ENCODE measurements at places on chromosomes 11 and 22. TPM values are rescaled to one million over a fixed set of nuclear protein-coding genes. Genes with fewer than 3 reads are reported as not detected.
A peak's percentile ranks its signal among the peaks of the same experiment; 100 is the strongest.

GRCh38 chr11:46912526-46913150 is 5.7 kb downstream of the LRP4 start:
- no peak for DNase-seq

DNA sequence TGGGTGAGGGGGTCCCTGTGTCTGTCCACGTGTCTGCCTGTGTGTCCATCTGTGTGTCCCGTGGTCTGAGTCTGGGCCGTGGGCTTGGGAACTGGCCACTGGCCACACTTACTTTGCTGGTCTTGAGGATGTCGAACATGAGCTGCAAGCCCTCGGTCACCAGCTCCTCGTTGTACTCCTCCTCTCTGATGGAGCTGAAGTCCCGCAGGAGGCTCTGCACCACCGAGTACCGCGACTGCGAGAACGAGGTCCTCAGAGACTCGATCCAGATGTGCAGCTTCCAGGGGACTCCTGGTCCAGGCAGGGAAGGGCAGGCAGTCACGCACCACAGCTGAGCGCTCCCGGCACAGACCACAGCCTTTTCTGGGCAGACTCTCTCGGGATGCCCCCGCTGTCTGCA is 55.4 kb downstream of the NAT10 start:
- no peak for DNase-seq

GRCh38 chr11:2847561-2847960 is 38.0 kb downstream of the CDKN1C start:
- DNase-seq, result no peak

Gene RAB38
- 70.7 TPM for polyA plus RNA-seq

DNA sequence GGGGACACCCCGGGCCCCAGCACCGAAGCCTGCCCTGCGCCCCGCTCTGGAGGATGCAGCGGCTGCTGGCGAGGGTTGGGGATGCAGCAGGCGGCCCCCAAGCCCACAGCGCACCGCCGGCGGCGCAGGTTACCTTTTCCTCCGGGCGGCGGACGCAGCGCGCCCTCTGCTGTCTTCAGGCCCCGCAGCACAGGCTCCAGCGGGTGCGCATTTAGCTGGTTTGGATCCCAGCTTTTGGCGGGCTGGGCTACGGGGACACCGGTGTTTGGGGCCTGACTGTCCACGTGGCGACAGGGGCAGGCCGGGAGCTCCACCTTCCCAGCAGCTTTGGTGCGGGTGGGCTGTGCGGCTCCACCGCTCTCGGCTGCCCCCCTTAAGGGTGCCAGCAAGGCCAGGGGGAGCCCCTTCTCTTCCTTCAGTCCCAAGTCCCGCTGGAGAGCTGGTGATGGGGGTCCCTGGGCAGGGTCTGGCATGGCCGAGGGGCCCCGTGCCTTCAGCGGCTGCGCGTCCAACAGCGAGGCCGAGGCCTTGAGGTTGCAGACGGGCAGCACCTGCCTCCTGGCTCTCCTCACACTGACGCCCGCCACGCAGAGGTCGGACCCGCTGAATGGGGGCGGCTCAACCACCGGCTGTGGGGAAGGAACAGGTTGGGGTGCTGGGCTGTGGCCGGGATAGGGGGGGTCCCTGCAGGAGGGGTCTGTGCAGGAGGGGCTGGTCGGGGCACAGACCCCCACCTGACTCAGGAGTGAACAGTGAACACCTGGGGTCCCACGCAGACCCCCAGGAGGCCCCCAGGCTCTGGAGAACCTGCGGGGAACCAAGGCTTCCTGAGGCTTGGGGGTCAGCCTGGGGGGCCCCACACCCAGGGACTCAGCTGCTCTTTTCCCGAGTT is 18.0 kb upstream of the IL17REL start:
- peak; percentile 30 for DNase-seq

- DNase-seq, result no peak
These were observed 75.2 kb downstream of the RTL6 start for GRCh38 chr22:44422746-44423380.

DNA sequence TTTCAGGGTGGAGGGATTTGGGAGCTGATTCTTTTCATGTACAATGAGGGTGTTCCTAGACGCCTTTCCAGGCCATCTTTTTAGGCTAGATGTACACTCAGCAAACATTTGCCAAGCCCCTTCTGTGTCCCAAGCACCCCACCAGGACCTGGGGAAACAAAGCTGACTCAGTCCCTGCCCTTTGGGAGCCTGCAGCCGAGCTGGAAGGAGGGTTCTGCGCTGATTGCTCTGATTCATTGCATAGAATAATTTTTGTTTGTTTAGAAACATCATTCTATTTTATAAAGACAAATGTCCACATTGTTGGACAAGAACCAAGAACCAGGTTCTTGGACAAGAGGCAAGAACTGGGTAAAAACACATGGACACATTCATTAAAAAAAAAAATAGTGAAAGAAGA is 16.7 kb downstream of the TP53AIP1 start:
- DNase-seq, result no peak

DNA sequence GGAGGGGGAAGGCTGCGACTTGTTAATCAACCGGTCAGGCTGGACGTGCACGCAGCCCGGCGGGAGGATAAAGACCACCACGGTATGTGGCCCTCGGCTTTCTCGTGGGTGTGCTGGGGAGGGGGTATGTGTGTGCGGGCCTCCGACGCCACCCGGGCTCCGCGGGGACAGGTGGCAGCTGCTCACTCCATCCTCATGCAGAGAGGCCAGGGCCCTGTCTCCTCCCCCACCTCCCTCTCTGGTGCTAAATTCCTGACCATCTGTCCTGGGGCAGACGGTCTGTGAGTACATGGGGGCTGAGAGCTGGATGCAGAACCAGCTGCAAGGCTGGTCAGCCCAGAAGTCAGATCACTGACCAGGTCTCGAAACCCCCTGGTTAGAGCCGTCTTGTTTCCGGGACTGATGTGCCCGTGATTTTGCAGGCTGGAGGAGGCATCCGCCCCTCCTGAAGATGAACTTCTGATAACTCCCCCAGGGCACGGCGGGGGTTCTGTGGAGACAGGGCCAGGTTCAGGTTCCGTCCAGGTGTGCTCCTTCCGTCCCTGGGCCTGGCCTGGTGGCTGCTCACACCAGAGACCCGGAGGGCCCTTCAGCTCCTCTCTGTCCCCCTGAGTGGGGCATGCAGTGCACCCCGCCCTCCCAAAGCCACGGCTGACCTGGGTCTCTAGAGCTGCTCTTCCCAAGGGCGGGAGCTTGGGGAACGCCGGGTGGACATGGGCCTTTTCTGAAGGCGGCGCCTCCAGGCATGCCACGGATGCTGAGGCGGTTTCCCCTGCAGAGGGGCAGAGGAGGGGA is 1119.7 kb downstream of the BRD1 start:
- DNase-seq, result no peak

GRCh38 chr11:74253361-74253760 is 58.1 kb downstream of the P4HA3 start:
- no peak for DNase-seq

DNA sequence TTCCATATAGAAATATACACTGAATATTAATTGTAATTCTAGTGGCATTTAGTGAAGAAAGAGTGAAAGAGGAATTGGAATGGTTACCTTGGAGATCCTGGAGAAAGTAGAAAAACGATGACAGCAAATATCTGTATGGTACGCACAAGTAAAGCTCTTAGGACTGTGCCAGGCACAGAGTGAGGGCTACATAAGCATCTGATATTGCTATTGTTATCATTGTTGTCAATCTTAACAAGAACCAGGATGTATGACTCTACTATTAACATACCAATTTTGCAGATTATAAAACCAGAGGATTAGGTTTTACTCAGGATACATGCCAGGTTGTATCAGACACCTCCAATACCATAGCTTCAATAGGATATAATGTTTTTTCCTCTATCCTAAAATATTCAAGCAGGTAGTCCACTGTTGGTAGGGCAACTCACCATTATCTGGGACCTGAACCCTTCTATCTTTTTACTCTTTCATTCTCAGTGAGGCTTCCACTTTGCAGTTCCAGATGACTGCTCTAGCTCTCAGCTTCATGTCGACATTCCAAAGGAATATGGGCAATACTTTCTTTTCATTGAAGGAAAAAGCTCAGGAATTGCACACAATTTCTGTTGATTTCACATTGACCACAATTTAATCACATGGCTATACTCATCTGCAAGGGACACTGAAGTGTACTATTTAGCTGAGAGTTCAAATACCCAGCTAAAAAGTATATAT is 73.2 kb downstream of the RAB38 start:
- no peak for DNase-seq

DNA sequence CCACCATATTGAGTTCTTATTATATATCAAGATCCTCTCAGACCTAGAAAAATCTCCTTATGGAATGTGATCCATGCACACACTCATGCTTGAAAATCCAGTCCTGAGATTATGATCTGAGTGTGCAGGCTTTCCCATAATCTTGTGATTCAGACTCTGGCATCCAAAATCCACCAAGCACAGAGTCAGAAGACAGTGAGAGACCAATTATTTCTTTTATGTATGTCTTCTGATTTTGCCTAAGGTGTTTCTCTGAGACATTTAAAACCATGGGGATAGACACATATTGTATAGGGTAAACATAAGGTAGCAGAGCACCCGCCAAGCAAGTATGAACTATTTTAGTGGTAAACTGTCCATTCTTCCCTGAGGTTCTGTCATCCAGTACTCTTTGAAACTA is 52.0 kb upstream of the MMP13 start:
- DNase-seq, result peak; percentile 91

- DNase-seq, result no peak
These were observed 27.2 kb downstream of the CERK start for GRCh38 chr22:46710806-46711205.

DNA sequence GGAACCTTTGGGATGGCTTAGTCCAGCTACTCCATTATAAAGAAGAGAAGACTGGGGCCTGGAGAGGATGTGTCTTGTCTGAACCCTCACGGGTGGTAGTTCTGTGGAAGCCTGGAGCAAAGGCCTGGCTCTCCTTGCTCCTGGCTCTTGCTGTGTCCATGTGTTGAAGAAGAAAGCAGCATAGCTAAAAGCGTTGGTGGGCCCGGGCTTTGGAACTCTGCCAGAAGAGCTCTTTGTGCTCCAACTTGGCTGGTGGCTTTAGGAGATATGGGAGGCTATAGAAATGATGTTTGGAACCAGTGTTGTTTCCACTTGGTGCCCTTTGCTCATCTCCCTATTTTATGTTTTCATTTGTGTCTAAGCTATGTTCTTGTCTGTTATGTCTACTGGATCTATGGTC is 131.1 kb downstream of the DBX1 start:
- DNase-seq, result no peak

DNA sequence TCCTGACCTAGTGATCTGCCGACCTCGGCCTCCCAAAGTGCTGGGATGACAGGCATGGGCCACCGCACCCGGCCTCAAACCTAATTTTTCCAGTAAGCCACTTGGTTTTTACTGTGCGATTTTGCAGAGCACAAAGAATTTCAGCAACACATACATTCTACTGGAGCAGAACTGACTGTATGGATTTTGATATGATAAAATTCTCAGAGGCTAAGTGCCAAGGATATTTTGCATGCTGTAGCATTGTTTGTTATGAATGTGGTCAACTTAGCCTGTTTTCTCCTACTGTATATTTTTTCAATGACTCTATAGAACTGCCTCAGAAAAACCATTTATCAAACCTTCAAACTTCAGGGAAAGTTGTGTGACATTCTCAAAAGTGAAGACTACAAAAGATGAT is 89.2 kb downstream of the FAT3 start:
- no peak for DNase-seq

- DNase-seq, result peak; percentile 58
These were observed 55.3 kb upstream of the FBXO3 start for GRCh38 chr11:33829430-33830141.

Gene MRGPRX3
- polyA plus RNA-seq, result 0.76 TPM

Gene ZP1
- not detected for polyA plus RNA-seq

GRCh38 chr11:35012467-35013191 is 96.2 kb downstream of the PDHX start:
- DNase-seq, result no peak

Gene RFPL1
- not detected for polyA plus RNA-seq

Gene PKDREJ
- polyA plus RNA-seq, result not detected

DNA sequence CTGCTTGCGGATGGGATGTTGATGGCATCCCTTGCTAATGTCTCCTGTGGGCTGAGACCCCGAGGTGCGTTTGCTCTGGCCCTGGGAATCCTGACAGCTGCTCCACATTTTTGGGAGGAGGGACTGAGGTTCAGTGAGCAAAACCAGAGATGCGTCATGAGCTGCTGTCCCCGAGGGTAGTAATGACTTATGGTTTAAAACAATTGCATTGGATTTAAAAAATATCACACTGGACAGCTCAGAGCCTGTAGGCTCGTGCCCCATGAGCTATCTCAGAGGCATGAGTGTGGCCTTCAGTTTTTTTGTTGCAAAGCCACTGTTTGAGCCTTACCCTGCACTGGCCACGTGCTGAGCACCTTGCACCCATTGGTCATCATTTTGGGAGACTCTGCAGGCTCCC is 20.9 kb upstream of the PARVG start:
- DNase-seq, result no peak

DNA sequence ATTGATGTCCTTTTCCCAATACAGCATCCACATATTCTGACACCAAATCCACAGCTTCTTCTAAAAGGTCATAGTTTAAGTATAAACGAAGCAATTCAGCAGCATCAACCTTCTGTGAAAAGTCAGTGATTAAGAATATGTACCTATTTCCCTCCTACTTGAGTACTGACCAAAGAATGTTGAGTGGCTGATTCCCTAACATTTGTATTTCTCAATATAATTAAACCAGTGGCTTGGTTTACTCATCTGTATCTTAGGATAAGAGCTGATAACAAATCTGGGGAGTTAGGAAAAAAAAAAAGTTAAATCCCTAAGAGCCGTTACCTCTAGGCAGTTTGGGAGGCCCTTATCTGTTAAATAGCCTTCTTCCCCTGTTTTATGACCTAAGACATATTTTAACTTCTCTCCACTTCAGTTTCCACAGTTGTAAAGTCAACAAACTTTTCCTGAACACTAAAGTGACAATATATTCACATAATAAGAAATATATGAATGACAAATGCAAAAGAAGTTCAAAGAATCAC is 16.0 kb upstream of the FNBP4 start:
- no peak for DNase-seq

- no peak for DNase-seq
These were observed 45.7 kb downstream of the FBLN1 start for GRCh38 chr22:45548247-45548840.

- DNase-seq, result no peak
These were observed 62.7 kb downstream of the LDLRAD3 start for GRCh38 chr11:36006556-36006955.

- peak; percentile 49 for DNase-seq
These were observed 9.5 kb downstream of the CDC42BPG start for GRCh38 chr11:64834723-64835615.

GRCh38 chr11:48108231-48109045 is 108.2 kb upstream of the OR4B1 start:
- DNase-seq, result no peak

Gene SLC5A4
- not detected for polyA plus RNA-seq

Gene IZUMO1R
- not detected for polyA plus RNA-seq

- DNase-seq, result no peak
These were observed 355.7 kb downstream of the MN1 start for GRCh38 chr22:27445881-27446280.

Measured in foreskin keratinocyte (primary cell).